ENCODE measurements at places on chromosomes 12 and 14. TPM values are rescaled to one million over a fixed set of nuclear protein-coding genes. Genes with fewer than 3 reads are reported as not detected.

The DAO gene
- total RNA-seq: 65.3 TPM

The VRTN gene
- 0.08 TPM for total RNA-seq

The GPR84 gene
- total RNA-seq: not detected

The ADAM21 gene
- total RNA-seq: not detected

The DEPDC4 gene
- 2.5 TPM for total RNA-seq

The CLEC1A gene
- total RNA-seq: 0.70 TPM

The DTD2 gene
- 12.8 TPM for total RNA-seq

The ASCL1 gene
- total RNA-seq: not detected

The GOLGA3 gene
- 22.9 TPM for total RNA-seq

The KCNMB4 gene
- 0.65 TPM for total RNA-seq

The TRHDE gene
- total RNA-seq: 1.2 TPM

The IAPP gene
- 0.25 TPM for total RNA-seq

The MYO1H gene
- total RNA-seq: not detected

The MTHFD1 gene
- 238 TPM for total RNA-seq

The PLEKHA5 gene
- 15.8 TPM for total RNA-seq
